ENCODE measurements at places on chromosomes 12 and 14.
A peak's percentile ranks its signal among the peaks of the same experiment; 100 is the strongest.

DNA sequence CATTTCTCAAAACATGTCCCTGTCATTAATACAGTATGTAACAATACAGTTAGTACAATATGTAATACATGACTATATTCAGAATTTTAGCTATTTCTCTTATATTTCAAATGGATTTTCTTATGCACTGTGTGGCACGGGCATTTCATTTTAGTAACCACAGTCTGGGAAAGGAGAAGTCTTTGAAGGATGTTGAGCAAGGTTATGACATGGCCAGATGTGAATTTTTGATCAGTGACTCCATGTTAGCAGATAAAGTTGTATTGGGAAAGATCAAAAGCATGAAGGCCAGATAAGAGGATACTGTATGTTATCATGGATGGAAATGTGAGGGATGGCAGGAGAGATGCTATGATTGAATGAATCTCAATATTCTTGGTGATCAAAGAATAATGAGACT lies 285.2 kb downstream of the NAV3 start:
- no peak for DNase-seq

DNA sequence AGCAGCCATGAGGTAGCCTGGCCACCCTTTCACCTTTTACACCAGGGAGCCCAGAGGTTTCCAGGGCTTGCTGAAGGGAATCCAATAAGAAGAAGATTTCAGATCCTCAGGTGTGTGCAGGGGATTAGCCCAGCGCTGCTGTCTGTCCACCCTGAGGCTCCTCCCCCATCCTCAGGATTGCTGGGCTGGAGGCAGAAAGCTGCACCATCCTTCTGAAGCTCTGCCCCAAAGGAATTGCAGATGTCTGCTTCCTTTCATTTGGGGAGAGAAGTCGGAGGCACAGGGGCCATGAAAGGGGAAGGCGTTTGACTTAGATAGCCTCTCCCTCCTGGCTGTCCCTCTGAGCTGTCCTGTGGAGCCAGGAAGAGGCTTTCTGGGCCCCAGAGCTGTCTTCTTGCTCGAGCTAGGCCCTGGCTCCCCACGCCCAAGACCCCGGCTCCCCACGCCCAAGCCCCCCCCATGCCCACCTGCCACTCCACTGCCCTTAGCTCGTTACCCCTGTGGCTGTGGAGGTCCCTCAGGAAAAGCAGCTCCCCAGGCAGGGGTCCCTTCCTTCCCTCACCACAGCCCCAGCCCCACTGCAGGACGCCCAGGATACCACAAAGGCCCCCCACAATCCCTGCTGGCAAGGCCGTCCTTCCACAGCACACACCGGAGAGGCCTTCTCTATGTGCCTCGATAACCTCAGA lies 359.0 kb downstream of the CACNA1C start:
- DNase-seq = no peak

DNA sequence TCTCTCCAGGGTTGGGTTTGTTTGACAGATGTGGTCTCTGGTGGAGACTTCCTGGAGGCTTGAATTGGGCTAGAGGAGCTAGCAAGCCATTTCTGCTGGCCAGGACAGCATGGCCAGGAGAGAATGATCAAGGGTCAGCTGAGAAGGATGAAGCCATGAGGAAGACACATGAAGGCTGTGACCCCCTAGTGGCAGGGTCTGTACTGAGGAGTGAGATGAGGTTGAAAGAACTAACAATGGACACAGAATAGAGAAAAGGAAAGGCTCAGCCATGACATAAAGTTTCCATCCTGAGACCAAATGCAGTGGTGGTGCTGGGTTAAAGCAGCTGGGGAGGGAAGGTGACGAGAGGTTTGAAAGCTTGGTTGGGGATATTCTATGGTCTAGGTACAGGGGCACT lies 89.9 kb downstream of the NT5DC3 start:
- DNase-seq = no peak

GRCh38 chr12:109531411-109531810 lies 41.9 kb downstream of the MMAB start:
- no peak for DNase-seq

DNA sequence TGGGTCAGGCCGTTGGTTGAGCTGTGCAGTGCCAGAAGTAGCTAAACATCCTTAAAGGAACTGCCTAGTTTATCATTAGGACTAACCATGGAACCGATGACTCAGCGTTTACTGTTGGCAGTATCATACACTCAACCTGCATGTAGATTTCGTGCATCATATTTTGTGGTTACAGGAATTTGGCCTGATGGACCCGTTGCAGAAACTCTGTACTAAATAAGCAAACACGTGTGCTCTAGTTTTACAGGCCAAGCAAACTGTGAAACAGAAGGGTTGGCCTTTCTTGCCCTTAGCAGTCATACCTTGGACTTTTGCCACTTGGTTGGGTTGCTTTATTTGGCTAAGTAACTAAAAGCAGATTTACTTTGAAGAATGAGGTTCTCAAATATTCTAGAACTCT lies 35.6 kb downstream of the DGLUCY start:
- peak; percentile 99 for DNase-seq

DNA sequence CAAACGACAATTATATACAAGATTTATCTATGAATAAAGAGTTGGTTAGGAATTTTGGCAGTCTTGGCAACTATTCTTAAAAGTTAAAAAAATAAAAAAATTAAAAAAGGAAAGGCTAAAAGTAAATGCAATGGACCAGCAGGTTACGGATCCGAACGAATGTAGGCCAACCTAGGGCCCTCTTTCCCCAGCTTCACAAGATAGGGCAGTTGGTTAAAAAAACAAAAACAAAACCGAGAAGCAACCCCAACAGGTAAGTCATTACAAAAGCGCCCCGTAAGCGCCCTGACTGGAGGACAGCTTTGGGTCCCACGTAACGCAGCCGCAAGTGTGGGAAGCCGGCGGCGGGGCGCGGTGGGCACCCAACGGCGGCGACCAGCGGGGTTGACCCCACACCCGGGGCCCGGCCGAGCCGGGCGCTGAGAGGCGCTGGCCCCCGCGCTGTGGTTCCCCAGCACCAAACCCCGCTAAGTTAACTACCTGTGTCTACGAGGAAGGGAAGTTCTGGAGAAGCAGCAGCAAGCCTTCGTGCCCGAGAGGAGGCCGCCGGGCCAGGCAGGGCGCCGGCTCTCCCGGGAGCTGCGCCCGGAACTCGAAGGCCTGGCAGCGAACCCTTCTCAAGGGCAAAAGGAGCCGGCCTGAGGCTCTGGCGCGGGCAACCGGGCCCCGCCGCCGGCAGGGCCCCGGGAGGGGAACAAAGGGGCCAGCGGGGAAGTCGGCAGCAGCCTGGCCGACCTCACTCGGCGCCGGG lies 882 bp downstream of the HECTD1 start:
- DNase-seq = no peak

DNA sequence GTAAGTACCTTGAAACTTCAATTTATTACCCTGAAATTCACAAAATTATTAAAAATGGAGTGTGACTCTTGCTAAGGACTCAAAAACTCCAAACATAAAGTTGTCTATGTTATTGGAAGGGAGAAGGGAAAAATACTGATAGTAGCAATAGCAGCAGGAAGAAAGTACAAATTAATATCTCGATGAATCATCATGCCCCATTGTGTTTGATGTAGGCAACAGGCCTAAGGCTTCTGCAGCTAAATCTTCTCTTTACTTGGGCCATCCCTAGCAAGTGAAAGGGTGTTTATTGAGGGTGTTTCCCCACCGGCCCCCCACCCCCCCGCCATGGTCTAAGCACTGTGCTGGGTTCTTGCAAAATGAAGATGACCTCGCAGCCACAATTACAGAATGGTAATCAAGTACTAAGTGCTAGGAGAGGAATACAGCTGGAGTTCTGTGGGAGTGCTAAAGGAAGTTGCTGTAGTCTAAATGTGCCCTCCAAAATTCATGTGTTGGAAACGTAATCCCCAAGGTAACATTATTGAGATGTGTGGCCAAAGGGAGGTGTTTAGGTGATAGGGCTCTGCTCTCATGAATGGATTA lies 76.5 kb downstream of the SNAPC1 start:
- peak; percentile 2 for DNase-seq

DNA sequence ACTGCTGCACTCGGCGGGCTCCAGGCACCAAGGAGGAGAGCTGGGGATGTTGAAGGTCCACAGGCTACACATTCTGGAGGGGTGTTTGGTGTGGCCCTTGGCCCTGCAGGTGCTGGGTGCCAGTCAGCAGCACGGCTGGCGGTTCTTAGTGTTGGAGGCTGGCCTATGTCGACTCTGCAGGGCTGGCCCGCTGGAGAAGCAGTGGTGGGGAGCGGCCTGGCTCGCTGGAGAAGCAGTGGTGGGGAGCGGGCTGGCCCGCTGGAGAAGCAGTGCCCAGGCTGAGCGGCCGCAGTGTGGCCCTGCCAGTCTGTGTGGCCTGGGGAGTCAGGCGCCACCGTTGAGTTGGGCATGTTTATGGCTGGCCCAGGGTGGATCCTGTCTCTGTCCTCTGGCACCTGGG lies 27.3 kb downstream of the MTA1 start:
- DNase-seq = no peak

GRCh38 chr14:72708708-72709475 lies 185.0 kb downstream of the DPF3 start:
- DNase-seq = no peak

DNA sequence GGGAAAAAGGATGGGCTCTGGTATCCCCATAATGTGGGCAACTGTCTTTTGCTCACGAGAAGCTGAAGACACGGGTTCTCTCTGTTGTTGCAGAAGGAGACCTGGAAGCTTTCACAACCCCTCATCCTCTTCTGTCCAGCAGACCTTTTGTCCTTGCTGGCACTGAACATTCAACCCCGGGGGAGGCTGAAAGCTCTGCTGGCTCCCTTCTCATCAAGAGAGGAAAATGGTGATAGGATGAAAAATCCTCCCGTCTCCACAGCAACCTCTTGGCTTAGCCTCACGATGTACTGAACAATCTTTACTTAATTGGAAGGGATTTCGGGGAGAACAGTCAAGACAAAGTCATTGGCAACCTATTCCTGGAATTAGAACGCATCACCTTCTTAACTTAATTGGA lies 39.0 kb downstream of the ELK3 start:
- DNase-seq = no peak

GRCh38 chr12:105399428-105400081 lies 69.1 kb downstream of the C12orf75 start:
- DNase-seq = no peak

- peak; percentile 93 for DNase-seq
Observed at GRCh38 chr12:89947437-89948270, 239.0 kb upstream of the ATP2B1 start.

GRCh38 chr12:103105971-103106597 lies 148.6 kb downstream of the ASCL1 start:
- DNase-seq = no peak

DNA sequence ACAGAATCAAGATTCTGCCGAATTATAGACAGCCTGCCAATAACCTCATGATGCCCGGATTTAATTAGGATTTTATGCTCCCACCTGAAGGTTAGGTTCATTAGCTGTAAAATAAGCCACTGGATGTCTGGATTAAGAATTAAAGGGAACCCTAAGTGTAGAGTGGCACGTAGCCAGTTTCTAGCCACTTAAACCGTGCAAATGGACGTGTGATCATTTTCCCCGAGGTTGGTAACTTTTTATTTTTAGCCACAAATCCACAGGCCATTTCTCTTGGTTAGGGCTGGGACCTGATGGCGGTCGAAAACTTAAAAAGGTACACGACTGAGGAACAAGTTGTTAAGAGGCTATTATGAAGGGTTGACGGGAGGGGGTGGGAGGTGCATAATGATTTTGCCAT lies 127.3 kb upstream of the TMPO start:
- DNase-seq = no peak

Data from fibroblast of upper back skin (primary cell).